Left lobe of liver (tissue), 2 donors: ENCODE measurements at places on chromosomes 4 and X.

- DNase-seq: no peak
Measured at GRCh38 chrX:150074175-150074574, 135.9 kb upstream of the EOLA2 start.

- DNase-seq: no peak
Measured at GRCh38 chr4:41072021-41072777, 142.1 kb downstream of the APBB2 start.

DNA sequence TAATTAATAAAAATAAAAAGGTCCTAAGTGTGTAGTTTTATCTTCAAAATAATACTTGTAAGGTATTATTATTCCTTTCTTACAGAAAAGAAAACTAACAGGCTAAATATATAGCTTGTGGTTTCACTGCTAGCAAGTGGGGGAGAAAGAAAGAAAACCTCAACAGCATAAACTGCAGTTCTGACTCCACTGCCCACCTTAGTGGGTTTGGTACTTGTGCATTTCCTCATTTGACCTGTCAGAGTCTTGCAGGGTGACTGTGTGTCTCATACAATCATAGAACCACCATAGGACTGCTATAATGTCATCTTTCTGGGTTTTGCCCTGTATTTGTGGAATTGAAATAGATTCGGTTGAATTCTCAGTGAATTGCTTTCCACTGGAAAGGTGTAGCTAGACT, 94.7 kb upstream of the PUDP start:
- no peak for DNase-seq

GRCh38 chrX:130984782-130985181, 73.4 kb upstream of the ARHGAP36 start:
- no peak for DNase-seq

GRCh38 chr4:1002131-1002630, 9.0 kb upstream of the SLC26A1 start:
- DNase-seq: peak; percentile 73

GRCh38 chrX:32293962-32294700, 917.2 kb downstream of the DMD start:
- DNase-seq: no peak

DNA sequence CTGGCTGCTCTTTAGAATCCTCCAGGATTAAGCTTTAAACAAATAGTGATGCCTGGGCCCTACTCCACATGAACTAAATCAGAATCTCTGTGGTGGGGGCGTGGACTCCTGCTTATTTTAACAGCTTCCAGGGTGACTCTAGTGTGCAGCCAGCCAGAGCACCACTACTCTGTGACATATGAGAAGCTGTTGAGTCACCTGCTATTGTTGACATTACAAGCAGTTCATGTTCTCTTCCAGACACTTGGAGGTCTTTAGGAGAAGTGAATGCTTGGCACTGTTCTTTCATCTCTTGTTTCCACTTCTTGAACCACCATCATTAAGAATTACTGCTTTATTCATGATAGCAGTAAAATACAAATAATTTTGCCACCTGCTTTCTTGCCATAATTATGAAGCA, 426 bp upstream of the C4orf51 start:
- no peak for DNase-seq

GRCh38 chrX:125003746-125004446, 315.8 kb upstream of the TEX13C start:
- DNase-seq: no peak

DNA sequence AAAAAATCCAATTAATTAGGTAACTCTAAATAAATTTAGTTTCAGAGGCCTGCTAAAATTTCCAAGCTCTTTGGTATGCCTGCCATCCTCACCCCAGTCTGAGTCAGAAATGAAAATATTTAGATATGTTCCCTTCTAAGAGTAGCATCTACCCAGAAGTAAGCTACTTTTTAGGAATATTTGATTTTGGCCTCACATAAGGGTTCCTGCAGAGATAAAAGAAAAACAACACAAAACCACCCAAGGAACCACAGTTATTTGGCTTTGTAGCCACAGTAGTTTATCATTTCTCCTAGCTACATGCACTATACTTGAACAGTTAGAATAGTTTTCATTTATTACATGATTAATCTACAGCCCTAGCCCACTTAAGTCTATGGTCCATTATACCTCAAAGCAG, 192.6 kb upstream of the FAM241A start:
- DNase-seq: no peak

DNA sequence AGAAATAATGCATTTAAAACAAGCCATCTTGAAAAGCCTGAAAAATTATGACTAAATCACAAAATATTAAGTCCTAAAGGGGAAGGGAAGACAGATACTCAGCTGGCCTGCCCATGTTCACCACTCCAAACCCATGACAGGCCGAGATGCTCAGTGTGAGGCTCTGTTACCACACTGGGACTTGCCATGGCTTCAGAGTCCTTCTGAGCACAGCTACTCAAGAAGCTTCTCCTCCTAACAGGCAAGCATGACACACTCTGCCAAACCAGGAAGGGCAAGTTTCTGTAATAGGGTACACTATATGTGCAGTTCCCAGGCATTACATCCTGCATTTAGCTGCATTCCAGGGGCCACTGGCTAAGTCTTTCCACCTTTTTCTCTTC, 34.0 kb upstream of the CYBB start:
- DNase-seq: no peak

DNA sequence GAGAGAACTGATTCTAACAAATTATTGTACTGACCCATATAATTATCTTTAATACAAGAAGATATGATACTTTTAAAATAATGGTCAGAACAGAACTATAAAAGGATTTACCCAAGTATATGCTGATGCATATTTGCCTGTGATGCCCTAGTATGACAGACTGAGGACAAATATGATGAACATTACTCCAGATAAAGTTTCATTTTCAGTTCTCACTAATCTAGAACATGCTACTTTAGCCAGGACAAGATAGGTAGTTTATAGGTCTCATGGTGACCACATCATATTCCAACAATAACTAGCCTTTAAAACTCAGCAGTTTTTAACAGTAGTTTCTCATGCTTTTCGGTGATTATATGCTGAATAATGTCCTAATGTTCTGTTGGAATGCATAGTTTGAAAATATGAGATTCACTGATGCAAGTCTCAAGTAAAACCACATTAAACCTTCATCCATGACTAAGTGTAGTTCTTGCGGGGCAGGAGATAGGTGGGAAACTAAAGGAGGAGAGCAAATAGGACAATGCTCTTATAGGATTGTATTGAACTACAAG, 295.2 kb upstream of the AGA start:
- no peak for DNase-seq

DNA sequence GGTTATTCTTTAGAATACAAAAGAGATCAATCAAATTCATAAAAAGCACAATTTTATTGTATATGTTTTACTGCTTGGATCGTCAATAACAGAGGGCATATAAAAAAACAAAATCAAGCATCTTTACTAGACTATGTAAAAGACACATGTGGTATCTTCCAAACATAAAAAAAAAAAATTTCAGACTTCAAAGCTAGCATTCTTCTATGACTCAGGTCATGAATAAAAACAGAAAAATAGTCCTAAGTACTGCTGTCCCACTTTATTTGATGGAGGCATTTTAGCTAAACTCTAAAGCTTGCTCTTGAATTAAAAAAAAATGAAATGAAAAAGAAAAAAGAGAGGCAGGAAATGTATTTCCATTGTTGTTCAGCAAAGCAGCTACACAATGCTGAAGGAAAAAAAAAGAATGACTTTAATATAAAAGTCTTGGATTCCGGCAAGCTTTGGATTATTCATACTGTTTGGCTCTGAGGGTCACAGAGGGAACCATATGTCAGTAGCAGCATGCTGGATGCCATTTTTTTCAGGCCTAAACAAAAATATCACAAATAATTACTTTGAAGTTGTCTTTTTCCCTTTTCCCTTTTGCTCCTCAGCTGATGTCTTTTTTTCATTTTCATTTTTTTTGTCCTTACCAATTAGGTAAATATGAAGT, 249.1 kb upstream of the DIAPH2 start:
- no peak for DNase-seq

GRCh38 chr4:73683033-73683432, 57.3 kb upstream of the CXCL8 start:
- DNase-seq: no peak

- no peak for DNase-seq
Measured at GRCh38 chrX:41055740-41056139, 29.5 kb upstream of the USP9X start.

GRCh38 chrX:13001961-13002671, 27.2 kb downstream of the TMSB4X start:
- no peak for DNase-seq

GRCh38 chr4:168028568-168028967, 63.8 kb upstream of the ANXA10 start:
- DNase-seq: peak; percentile 56

- no peak for DNase-seq
Measured at GRCh38 chrX:41373989-41374606, 40.1 kb downstream of the DDX3X start.

- DNase-seq: peak; percentile 78
Measured at GRCh38 chrX:103585411-103586313, at the start of gene TCEAL4. TCEAL4 (plus strand) TSS chrX:103585515; CDS start chrX:103586676, 1,161 bp downstream.

GRCh38 chr4:154067786-154068185, 278.9 kb upstream of the SFRP2 start:
- DNase-seq: no peak

GRCh38 chr4:184287697-184288255, 70.1 kb upstream of the ENPP6 start:
- no peak for DNase-seq

- DNase-seq: no peak
Measured at GRCh38 chr4:89906316-89906715, 11.7 kb downstream of the MMRN1 start.

DNA sequence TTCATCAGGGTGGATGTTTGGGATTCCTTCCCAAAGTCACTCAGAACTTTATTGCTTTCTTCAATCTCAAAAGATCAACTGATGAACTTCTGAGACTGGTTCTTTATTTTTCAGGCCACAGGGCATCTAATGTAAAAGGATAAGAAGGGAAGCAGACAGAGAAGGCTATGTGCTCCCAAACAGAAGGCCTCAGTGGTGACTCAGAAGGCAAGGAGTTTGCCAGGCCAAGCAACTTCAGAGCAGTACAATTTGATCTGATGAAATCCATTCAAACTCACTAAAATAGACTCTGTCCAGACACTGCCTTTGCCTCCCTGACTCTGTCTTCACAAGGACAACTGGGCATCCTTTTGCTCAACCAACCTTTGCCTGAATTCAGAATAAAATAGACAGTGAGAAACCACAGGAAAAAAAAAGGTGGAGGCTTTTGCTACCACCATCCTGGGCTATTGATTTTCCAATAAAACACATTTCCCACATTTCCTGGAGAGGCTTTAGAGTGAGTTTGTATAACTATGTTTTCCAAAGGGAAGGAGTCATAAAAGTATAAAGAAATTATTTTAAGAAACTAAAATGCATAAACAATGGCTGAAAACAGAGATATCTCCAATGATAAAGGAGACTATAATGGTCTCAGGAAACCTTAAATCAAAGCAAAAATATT, 55.2 kb downstream of the ARHGEF6 start:
- no peak for DNase-seq

- no peak for DNase-seq
Measured at GRCh38 chrX:13579661-13580060, 10.3 kb downstream of the EGFL6 start.

DNA sequence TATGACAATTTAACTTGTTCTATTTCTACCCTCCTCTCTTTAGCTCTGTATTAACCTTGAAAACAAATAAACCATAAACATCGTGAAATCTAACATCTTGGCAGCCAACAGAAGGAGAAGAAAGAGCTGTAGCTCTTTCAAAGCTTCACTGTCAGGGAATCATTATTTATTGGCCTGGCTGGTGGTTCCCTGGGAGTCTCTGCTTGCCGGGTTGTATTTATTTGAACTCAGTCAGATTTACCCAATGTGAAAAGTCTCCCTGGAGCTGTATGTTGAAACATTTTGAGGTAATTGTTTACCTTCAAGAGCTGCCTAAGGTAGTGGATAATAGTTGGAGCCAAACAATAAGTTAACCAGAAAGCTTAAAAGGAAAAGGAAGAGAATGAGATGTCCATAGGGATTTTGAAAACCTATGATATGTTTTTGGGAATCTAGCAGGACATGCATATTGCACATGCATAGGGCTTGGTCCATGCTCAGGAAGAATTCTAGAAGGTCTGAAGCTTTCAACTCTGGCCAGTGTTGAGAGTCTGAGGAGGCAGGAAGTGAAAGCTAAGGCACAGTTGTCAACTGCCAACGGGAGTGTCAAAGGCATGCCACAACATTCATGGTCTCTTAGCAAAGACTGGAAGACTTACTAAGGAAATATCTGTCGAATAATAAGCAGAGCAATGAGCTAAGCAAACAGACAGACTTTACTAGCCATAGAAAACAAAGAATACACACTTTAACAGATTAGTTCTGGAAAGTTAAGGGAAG, 621.6 kb downstream of the PCDH7 start:
- DNase-seq: no peak

GRCh38 chrX:13898083-13898482, 81.2 kb upstream of the GPM6B start:
- no peak for DNase-seq

DNA sequence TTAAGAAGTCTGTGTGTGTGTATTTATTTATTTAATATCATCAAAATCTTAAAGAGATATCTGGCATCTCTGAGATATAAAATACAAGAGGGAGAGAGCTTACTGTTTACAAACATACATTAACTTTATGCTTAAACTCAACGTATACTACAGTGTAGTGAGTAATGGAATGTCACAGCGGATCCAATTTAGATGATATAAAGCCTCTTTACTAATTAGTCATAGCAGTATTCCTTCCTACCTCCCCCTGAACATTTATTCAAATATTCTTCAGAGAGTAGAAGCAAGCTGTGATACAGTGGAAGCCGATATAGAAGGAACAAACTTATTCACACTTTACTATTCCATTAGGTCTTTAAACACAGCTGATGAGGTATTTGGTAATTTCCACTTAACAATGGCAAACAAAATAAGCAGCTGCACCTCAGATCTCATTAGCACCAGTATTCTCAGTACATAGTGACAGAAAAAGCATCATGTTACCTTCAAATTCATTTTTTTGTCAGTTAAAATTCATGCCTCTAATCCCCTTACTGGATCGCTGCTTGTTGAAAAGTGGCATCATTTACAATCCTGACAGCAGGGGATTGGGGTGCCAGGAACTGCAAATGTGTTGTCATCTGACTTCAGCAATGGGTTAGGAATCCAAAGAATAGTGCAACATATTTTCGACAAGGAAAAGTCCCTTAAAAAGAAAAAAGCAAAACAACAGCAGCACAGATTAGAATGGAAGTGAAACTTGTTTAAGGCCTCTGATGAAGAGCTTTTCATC, 658.7 kb upstream of the EPHA5 start:
- no peak for DNase-seq

- DNase-seq: peak; percentile 44
Measured at GRCh38 chr4:78058591-78059523, 1.7 kb downstream of the FRAS1 start.

DNA sequence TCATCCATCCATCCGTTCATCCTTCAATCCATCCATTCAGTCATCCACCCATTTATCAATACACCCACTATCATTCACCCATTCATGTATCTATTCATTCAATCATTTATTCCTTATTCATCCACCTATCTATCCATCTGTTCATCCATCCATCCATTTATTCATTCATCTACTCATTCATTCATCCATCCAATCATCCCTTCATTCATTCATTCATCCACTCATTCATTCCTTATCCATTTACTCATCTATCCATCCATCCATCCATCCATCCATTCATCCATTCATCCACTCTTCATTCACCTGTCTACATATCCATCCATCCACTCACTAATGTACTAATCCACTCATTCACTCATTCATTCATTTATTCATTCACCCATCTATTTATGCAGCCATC, 9.5 kb downstream of the P2RY8 start:
- no peak for DNase-seq
